ENCODE measurements at places on chromosomes 4 and X.

DNA sequence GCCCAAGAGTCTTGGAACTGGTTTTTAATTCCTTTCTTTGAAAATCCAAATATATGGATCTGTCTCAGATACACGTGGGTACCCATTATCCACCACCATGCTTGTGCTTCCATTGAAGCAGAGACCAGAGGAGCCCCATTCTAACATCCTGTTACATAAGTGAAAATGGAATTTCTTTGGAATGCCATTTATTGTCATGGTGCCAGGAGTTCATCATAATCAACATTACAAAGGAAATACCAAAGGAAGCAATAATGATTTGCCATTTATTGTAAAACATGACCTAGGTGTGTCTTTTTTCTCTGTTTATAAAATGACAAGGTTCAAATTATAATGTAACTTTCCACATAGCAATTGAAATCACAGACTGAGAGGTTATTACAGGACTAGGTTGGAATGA, 61.7 kb downstream of the PALLD start:
- DNase-seq = peak; percentile 66

- DNase-seq = no peak
Measured at GRCh38 chr4:1406981-1407656, 877 bp upstream of the NKX1-1 start.

GRCh38 chr4:88865466-88865865, 167.8 kb upstream of the NAP1L5 start:
- DNase-seq = no peak

GRCh38 chr4:8189551-8190466, 9.3 kb upstream of the SH3TC1 start:
- DNase-seq = no peak

DNA sequence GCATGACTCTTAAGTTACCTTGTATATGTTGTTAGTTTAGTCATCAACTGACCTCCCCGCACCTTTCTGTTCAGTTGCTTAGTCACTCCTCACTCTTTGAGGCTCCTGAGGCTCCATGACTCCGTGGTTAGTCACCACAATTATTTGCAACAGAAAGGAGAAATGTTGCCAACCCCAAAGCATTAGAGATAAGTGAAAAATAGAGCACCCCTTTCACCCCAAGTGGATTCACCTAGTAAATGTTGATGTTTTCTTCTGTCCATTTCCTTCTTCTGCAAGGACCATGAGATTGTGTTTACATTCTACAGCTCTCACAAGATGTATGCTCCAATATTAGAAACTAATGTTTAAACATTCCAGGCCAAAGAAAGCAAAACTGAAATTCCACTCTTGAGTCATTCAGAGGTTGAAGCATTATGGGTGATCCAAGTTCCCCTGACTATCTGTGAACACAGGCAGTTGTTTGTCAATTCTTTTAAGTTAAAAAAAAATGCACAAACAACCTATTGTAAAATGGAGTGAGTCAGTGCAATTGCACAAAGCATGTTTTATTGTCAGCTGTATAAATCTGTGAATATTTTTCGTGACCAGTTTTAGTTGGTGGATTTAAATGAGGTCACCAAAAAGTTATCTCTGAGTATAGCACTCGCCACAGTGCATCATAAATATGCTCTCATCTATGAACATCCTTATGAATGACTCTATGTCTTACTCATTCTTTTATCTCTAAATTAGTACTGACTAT, 552.4 kb upstream of the MAGEB2 start:
- peak; percentile 64 for DNase-seq

- no peak for DNase-seq
Measured at GRCh38 chr4:81428002-81428401, 43.7 kb downstream of the RASGEF1B start.

GRCh38 chrX:133214301-133214700, 3.9 kb downstream of the TFDP3 start:
- DNase-seq = no peak
